Calu3 (cell line): ENCODE measurements at places on chromosomes 2 and 18.

GRCh38 chr2:151981886-151982285 lies 117.0 kb downstream of the CACNB4 start:
- DNase-seq: no peak

GRCh38 chr18:58887613-58887963 lies 22.9 kb downstream of the ZNF532 start:
- DNase-seq: no peak

DNA sequence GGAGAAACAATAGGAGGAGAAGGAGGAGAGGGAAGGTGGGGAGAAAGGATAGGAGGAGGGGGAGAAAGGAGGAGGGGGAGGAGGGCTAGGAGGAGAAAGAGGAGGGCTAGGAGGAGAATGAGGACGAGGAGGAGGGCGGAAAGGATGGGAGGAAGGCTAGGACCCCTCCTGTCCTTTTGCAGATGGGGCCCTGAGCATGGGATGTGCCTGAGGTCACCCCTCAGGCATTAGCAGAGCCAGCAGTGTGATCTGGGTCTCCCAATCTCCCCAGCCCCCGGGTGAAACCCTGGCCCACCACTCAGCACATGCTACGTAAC lies 601 bp upstream of the ANO7 start:
- DNase-seq: no peak

DNA sequence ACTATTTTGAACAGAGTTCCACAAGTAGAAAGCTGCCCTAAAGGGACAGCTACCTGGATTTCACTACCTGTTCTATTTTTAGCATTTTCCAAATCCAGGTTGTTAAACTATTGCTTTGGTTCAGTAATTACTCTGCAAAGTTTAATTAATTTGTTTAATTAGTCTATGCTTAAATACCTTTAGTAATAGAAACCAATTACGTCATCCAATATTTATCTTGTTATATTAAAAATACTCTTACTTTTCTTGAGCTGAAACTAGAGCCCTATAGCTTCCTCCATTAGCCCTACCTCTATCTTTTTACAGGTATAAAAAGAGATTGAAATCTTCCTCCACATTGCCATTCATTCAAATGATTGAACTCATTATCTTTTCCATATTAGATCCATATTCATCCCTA lies 514.6 kb downstream of the DSC3 start:
- no peak for DNase-seq

- DNase-seq: no peak
Measured at GRCh38 chr2:96499061-96499960, 5.8 kb downstream of the NEURL3 start.

GRCh38 chr2:29345236-29345635 lies 230.0 kb downstream of the CLIP4 start:
- DNase-seq: no peak

- DNase-seq: no peak
Measured at GRCh38 chr2:190846746-190847145, 33.9 kb upstream of the GLS start.

DNA sequence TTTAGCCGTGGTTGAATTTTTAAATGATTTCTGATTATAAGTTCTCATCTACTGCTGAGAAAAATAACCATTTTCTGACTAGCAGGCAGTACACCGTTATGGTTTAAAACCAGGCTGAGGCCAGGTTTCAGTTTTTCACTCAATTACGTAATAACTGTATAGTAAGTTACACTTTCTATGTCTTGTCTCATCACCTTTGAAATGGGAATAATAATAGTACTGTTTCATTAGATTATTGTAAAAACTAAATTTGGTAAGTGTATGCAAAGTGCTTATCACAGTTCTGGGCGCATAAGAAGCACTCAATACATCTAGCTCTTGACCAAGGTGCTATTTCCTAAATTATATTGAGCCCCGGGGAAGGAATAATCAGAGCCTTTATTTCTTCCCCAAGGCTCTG lies 76.8 kb downstream of the LIMS1 start:
- no peak for DNase-seq

DNA sequence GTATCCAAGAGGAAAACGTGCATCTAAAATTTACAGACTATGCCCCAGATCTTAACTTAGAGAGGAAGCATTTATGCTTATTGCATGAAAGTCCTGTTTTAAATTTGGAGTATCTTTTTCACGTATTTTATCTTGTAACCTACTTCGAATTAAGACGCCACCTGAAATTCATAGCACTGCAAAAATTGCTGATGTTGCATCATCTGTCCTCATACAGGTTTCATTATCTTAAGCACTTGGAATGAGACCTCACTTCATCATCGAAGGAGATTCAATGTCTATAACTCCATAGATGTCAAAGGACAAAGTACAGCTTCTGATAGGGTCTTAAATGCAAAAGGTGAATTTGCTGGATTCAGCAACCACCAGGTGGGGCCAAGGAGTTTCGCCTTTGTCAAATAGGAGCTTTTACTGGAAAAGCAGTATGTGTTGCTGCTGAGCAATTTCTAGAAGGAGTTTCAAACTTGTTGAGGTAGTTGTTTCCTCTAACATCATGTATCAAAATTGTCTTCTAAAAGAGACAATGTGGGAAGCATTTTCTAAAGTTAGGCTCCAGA lies 106.4 kb upstream of the CCDC85A start:
- DNase-seq: peak; percentile 53

- DNase-seq: no peak
Measured at GRCh38 chr2:205130111-205130829, 552.0 kb upstream of the NRP2 start.

DNA sequence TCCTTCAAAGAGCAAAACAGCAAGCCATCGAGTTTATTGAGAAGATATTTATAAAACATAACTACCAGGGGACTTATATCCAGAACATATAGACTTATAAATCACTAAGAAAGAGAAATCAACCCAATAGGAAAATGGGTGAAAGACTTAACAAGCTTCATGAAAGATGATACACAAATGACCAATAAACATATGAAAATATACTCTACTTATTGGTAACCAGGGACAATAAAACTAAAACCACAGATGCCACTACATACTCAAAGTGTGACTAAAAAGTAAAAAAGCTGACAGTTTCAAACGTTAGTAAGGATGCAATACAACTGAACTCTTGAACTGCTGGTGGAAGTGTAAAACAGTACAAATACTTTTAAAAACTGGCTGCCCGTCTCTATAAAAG lies 154.3 kb downstream of the TMEM163 start:
- no peak for DNase-seq

DNA sequence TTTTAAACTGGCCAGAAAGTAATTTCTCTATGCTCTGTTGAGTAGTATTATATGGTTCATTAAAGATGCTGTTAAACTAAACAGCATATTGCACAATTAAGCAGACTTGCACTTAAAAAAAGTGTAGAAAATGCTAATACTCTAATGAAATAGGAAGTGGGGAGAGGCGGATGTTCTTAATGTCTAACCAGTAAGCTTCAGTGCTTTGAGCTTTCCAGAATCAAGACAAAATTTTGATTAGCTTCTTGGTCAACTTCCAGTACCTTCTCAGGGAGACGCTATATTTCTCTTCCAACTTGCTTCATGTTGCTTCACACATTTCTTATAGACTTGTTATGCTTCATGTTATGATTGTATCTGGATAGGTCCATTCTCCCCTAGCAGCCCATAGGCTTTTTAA lies 89.1 kb downstream of the MAP2 start:
- DNase-seq: no peak

DNA sequence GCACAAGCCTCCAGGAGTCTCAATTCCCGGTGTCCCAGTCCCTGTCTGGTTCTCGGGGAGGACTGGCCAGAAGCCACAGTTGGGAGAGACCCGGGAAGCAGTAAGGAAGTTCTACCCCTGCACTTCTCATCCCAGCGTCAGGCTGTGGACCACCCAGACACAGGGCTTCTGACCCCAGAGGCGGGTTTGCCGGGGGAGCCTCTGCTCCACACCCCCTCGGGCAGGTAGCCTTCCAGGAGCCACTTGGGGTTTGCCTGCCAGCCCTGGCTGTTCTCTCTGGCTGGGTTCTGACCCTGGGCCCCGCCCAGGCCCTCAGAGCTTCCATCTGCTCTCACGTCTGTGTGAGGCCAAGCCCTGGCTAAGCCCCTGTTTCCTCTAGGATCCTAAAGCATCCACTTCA lies 94.4 kb upstream of the GPC1 start:
- DNase-seq: no peak

- DNase-seq: peak; percentile 87
Measured at GRCh38 chr2:11389551-11390398, 45.3 kb upstream of the ROCK2 start.

DNA sequence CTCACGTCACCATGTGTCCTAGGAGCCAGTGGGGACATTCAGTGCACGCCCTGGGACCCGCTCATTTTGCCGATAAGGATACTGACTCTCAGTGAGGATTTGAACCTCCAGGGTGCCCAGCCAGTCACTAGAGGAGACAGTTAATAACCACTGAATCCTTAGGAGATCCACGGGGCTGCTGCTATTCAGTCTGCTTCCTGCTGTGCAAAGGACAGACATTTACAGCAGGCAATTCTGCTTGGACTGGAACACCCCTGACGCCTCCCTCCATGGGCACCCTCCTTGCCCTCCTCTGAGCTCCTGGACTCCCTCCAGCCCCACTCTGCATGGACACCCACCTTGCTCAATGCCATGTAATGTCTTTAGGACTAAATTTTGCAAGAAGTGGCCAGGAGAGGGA lies 265.5 kb downstream of the EIPR1 start:
- no peak for DNase-seq

- no peak for DNase-seq
Measured at GRCh38 chr2:43019536-43020183, 206.7 kb downstream of the ZFP36L2 start.

GRCh38 chr2:235439959-235440662 lies 53.7 kb upstream of the AGAP1 start:
- DNase-seq: no peak

DNA sequence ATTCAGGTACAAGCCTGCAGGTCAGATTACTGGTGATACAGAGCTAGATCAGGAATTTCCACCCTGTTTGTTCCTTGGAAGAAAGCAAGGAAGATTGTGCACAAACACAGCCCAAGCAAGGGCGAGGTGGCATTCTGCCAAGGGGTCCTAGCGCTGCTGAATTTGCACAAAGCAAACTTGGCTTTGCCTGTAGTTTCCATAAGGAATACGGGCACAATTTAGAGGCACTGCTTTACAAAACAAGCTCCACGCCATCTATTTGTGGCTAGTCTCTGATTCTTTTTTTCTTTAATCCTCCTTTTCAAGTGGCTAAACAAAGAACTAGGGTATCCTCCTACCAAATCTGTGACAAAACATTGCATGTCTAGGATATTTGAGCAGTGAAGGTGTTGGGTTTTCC lies 195.5 kb upstream of the ACVR2A start:
- no peak for DNase-seq

- peak; percentile 25 for DNase-seq
Measured at GRCh38 chr2:69567157-69567908, 76.2 kb downstream of the AAK1 start.
